ENCODE measurements at places on chromosomes 7 and 10.

DNA sequence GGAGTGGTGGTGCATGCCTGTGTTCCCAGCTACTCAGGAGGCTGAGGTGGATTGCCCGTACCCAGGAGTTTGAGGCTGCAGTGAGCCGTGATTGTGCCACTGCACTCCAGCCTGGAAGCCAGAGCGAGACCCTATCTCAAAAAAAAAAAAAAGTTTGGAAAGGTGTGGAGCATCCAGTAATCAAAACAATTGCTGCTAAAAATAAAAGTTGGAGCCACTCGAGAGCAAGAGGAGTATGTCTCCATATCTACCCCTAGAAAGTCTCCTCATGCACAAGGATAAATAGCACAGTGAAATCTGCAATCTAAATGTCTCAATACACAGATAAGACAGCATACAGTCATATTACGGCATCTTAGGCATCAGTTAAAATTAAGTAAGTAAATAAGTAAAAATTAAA is 81.5 kb upstream of the NEBL start:
- H3K4me1 ChIP-seq: no peaks in the 10 kb centered on the region
- no peak overlapping the region for H3K27ac ChIP-seq
- no peaks in the 10 kb centered on the region for H3K27me3 ChIP-seq
- H3K36me3 ChIP-seq: no peaks in the 10 kb centered on the region
- H3K4me3 ChIP-seq: no peak overlapping the region

- no peaks in the 10 kb centered on the region for H3K4me1 ChIP-seq
- DNase-seq: no peak
- no peak overlapping the region for H3K4me3 ChIP-seq
- H3K36me3 ChIP-seq: no peaks in the 10 kb centered on the region
- H3K27ac ChIP-seq: no peak overlapping the region
- no peaks in the 10 kb centered on the region for H3K27me3 ChIP-seq
Measured at GRCh38 chr10:49690698-49691356, 11.4 kb downstream of the C10orf53 start.

DNA sequence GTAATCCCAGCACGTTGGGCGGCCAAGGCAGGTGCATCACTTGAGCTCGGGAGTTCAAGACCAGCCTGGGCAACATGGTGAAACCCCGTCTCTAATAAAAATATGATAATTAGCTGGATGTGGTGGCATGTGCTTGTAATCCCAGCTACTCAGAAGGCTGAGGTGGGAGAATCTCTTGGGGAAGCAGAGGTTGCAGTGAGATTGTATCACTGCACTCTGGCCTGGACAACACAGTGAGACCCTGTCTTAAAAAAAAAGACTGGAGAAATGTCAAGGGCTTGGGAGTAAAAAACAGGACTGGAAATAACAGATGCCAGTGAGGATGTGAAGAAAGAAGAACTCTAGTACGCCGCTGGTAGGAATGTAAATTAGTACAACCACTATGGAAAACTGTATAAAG is 16.7 kb upstream of the NUP205 start:
- H3K27me3 ChIP-seq: no peaks in the 10 kb centered on the region
- H3K36me3 ChIP-seq: no peaks in the 10 kb centered on the region
- no peak overlapping the region for H3K27ac ChIP-seq
- no peak overlapping the region for H3K4me3 ChIP-seq
- no peak for DNase-seq

DNA sequence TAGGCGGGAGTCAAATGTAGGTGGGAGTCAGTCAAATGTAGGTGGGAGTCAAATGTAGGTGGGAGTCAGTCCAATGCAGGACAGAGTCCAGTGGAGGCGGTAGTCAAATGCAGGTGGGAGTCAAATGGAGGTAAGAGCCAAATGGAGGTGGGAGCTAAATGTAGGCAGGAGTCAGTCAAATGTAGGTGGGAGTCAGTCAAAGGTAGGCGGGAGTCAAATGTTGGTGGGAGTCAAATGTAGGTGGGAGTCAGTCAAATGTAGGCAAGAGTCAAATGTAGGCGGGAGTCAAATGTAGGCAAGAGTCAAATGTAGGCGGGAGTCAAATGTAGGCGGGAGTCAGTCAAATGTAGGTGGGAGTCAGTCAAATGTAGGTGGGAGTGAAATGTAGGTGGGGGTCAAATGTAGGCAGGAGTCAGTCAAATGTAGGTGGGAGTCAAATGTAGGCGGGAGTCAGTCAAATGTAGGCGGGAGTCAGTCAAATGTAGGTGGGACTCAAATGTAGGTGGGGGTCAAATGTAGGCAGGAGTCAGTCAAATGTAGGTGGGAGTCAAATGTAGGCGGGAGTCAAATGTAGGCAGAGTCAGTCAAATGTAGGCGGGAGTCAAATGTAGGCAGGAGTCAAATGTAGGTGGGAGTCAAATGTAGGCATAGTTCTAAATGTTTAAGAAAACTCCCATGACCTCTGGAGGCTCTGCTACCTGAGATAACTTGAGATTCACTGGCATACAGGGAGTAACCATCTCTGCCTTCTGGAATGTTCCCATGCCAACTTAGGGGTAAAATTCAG is 30.2 kb upstream of the ZFAND2A start:
- H3K36me3 ChIP-seq: no peaks in the 10 kb centered on the region
- no peak for DNase-seq
- H3K27ac ChIP-seq: no peak overlapping the region
- no peak overlapping the region for H3K4me3 ChIP-seq
- no peaks in the 10 kb centered on the region for H3K4me1 ChIP-seq

DNA sequence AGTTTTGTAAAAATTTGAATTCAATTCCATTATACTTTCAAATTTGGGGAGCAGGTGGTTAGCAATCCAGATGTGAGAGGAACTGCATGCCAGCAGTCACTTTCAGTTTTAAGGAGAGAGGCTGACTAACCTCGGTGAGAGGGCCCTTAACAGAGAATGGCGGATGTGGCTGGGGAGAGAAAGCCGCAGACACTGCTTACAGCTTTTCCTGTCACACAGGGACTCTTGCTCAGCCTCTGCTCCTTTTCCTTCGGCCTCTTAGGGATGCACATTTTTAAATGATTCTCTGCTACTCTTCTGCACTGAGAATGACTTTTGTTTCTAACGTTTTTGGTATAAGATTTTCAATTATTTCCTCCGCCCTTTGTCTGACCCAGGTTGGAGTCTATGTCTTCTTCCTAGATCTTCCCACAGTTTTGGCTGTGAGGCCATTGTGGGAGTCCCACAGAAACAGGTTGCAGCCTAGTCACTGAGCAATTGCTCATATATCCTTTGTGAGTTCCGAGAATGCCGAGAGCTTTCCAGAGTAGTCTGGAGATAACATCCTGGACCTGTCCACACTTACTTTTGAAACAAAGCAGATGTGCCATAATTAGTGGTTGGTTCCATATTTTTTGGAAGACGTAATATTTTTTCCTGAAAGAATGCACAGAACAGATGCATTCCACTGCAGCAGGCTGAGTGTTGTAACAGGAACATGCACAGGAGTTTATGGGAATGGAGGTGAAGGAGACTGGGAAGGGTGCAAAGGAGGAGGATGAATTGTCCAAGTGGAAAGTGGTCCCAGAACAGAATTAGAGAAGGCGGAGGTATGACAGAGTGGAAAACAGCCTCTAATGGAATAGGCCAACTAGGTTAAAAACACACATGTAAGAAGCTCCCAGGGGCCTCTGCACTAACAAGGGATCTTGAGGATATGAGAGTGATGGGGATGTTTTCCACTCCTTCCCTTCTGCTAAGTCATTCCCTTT is 168.0 kb upstream of the ZNF32 start:
- peak overlapping the region; percentile 73 for H3K27ac ChIP-seq
- DNase-seq: peak; percentile 75
- peaks cover 7% of the 10 kb centered on the region for H3K4me1 ChIP-seq
- H3K36me3 ChIP-seq: no peaks in the 10 kb centered on the region
- no peak overlapping the region for H3K4me3 ChIP-seq
- H3K27me3 ChIP-seq: no peaks in the 10 kb centered on the region

- no peak for DNase-seq
- H3K4me1 ChIP-seq: no peaks in the 10 kb centered on the region
- H3K36me3 ChIP-seq: no peaks in the 10 kb centered on the region
- H3K4me3 ChIP-seq: no peak overlapping the region
- no peaks in the 10 kb centered on the region for H3K27me3 ChIP-seq
Measured at GRCh38 chr7:70193514-70193913, 595.2 kb downstream of the AUTS2 start.

GRCh38 chr7:101989101-101989500 is 171.7 kb downstream of the CUX1 start:
- no peaks in the 10 kb centered on the region for H3K4me1 ChIP-seq
- no peaks in the 10 kb centered on the region for H3K27me3 ChIP-seq
- H3K36me3 ChIP-seq: no peaks in the 10 kb centered on the region

- no peak for DNase-seq
- no peaks in the 10 kb centered on the region for H3K36me3 ChIP-seq
- H3K4me3 ChIP-seq: no peak overlapping the region
- no peaks in the 10 kb centered on the region for H3K4me1 ChIP-seq
- no peak overlapping the region for H3K27ac ChIP-seq
Measured at GRCh38 chr7:107495516-107495915, 25.7 kb downstream of the GPR22 start.

- no peak overlapping the region for H3K4me3 ChIP-seq
- no peak overlapping the region for H3K27ac ChIP-seq
- no peaks in the 10 kb centered on the region for H3K27me3 ChIP-seq
- H3K4me1 ChIP-seq: no peaks in the 10 kb centered on the region
Measured at GRCh38 chr7:3034591-3035150, 9.0 kb downstream of the CARD11 start.

DNA sequence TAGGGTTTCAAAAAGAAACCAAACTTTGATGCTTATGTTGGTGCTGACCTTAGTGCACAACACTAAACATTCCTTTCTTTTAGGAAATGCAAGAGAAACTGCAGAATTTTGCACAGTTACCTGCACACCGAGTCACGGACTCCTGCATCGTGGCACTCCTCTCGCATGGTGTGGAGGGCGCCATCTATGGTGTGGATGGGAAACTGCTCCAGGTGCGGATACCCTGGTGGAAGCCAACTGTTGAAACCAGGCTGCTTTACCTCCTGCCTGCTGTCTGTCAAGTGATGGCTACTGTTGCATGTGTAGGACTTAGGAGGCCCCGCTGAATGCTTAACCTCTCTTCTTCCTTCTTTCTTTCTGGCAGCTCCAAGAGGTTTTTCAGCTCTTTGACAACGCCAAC is 11.7 kb downstream of the CASP2 start:
- no peak for DNase-seq
- no peaks in the 10 kb centered on the region for H3K4me1 ChIP-seq
- no peaks in the 10 kb centered on the region for H3K27me3 ChIP-seq
- no peak overlapping the region for H3K27ac ChIP-seq
- no peaks in the 10 kb centered on the region for H3K36me3 ChIP-seq

DNA sequence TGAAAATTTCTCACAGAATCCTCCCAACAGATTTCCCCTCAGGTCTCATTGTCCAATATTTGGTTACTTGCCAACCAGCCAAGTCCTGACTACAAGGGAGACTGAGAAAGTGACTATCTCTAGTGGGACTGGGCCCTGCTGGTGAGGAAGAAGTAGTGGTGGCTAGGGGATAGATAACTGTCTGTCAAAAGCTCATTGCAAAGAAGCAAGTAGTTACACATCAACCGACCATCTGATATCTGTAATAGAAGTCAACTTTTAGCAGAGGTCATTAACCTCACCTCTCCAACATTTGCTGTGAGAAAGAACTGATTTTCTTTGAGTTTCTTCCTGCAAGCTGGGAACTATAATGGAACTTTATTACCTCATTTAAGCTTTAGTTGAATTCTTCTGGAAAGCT is 15.2 kb downstream of the STAMBPL1 start:
- no peaks in the 10 kb centered on the region for H3K36me3 ChIP-seq
- H3K4me1 ChIP-seq: no peaks in the 10 kb centered on the region
- no peak for DNase-seq

DNA sequence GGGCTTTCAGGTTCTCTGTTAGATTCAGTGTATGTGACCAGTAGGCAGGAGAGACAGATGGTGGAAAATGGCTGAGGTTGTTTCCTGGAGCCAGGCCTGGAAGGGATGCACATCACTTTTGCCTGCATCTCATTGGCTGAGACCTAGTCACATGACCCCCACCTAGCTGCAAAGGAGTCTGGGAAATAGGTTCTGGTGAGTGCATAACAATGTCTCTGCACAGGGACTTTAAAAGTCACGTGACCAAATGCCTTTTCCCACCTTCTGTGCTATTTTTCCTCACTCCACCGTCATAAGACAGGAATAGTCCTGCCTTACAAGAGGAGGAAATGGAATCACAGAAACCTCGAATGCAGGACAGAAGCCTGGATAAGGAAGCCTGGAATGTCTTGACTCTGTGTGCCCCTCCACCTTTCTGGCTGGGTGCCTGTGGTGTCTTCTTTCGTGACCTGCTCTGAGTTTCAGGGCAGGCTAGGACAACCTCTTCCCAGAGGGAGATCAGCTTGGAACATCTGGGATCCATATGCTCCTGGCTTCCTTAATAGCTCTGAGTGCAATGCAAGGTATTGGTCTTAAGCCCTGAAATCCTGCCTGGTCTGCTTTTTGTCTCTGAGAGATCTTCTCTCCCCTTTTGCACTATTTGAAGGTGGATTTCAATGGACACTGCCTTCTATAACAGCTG is 139.9 kb upstream of the ZNF438 start:
- no peak overlapping the region for H3K4me3 ChIP-seq
- no peaks in the 10 kb centered on the region for H3K4me1 ChIP-seq
- no peak overlapping the region for H3K27ac ChIP-seq
- no peaks in the 10 kb centered on the region for H3K27me3 ChIP-seq

DNA sequence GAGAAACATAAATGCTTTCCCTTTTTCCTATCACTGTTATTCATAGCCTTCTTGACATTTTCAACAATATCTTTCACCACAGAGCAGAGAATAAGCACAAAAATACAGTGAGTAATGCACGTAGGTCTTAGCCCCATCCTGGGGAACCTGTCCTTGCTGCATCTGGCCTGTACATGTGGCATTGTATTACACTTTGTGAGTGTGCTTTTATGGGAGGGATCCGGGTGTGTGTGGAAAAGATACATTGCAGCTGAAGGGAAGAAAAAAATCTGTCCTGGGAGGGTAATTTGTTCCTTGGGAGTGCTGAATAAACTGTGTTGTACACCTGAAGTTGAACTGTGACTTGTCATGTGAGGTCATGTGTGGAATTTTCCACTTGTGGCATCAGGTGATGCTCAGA is 422.7 kb upstream of the LRGUK start:
- no peaks in the 10 kb centered on the region for H3K36me3 ChIP-seq
- no peak for DNase-seq
- no peaks in the 10 kb centered on the region for H3K4me1 ChIP-seq

DNA sequence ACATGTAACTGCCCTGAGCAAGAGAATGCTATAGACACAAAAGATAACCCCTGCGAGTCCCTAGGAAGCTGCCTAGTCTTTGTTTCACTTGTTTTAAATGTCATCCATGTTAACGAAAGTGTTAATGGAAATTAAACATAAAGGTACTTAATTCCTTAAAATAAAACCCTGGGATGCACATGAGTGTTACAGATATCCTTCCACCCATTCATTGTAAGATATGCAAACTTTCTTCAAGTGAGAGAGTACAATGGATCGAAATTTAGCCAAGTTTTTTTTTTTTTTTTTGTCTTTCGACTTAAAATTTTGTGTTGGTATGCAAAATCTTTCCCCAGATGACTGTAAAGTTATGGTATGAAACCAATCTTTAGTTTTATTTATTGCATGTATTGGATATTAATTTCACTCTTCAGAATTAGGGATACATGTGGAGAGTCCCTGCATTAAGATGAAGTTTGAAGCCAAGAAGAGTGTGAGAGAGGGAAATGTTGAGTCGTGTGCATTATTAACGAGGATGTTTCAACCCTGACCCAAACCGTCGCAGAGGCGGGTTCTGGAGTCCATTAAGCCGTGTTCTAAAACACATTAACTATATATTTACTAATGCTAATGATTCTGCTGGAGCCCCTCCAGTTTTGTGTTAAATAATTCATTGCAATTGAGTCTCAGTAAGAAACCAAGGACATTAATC is 1.6 kb downstream of the CDK14 start:
- no peak for DNase-seq
- H3K36me3 ChIP-seq: no peaks in the 10 kb centered on the region
- peak overlapping the region; percentile 70 for H3K4me3 ChIP-seq
- H3K27me3 ChIP-seq: no peaks in the 10 kb centered on the region
- peak overlapping the region; percentile 86 for H3K27ac ChIP-seq
